ENCODE measurements at places on chromosomes 3 and 15. TPM values are rescaled to one million over a fixed set of nuclear protein-coding genes. Genes with fewer than 3 reads are reported as not detected.

GRCh38 chr3:125594125-125594524 lies 1.2 kb downstream of the OSBPL11 start:
- DNase-seq: no peak

DNA sequence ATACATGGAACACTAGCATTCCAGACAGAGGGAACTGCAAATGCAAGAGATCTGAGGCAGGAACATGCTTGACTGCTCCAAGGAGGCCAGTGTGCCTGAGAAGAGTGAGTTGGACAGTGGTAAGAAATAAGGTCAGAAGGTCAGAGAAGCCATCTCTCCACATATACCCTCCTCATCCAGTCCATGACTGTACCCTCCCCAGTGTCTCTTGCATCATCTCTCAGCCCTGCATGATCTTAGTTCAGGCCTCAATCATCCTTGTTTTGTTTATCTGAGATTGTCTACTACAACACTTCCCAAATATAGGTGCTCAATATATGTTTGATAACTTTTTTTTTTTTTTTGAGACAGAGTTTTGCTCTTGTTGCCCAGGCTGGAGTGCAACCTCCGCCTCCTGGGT lies 5.5 kb upstream of the RSL24D1 start:
- DNase-seq: no peak

DNA sequence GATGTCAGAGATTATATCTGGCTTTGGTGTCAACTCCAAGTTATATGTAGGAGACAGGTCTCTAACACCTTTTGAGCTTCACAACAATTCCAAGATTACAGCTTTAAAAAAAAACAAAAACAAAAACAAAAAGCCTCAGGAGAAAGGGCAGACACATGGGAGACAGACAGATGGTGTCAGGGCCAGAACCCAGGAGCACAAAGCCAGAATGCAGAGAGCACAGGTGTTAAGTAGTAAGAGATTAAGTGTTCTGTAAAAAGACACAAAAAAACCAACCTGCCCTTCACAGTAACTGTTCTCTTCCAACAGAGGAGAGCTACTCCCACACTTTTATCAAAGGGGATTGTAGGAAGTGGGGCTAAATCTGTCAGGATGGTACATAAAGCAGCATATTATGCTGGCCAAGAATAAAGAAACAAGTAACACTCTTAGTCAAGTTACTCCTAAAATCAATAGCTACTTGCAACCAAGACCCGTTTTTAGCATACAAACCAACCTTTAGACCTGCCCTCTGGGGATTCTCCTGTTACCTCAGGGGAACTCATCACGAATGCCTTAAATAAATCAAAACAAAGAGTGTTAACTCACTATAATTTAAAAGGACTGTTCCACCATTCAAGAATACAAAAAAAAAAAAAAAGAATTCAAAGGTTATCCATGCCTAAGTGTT lies 5.9 kb downstream of the CPEB1 start:
- DNase-seq: peak; percentile 37

DNA sequence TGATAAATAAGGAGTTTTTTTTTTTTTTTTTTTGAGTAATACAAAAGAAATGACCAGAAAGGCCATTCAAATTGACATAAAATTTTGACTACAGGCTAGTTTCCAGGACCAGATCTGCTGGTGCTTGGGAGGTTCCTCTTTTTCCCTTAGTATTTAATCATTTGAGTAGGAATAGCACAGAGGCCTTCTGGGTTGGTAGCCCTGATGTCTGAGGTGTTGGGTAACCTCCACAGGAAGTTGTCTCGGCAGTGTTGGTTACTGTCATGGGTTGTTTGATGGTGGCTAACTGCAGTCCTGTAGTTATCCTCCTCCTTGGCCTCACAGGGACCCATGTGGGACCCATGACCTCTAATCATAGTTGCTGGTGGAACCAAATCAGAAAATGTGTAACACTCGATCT lies 91.1 kb downstream of the USP13 start:
- no peak for DNase-seq

DNA sequence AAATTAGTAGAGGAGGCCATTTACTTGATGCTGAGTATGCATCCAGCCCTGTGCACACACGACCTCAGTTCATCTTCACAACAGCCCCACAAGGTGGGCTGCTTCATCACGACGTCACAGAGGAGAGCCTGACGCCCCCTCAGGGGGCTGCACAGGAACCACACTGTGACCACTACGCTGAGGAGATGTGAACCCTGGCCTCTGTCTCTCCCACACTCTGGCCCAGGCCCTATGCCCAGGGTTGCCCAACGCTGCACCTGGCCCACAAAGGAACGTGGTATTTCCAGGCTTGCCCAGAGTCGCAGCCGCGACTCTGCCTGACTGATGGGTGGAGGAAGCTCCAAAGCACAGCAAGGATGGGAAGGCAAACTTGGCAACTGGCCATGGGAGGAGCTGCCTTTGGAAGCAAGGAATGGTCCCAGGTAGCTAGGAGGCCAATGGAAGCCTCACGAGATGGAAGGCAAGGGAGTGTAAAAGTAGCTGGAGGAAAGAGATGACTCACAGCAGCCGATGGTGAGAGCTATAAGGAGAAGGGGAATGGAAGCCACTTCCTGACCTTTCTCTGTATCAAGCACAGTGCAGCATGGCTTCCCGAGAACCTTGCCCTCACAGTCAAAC lies 226.0 kb downstream of the KLF13 start:
- no peak for DNase-seq

GRCh38 chr3:71726146-71726545 lies 944 bp upstream of the EIF4E3 start:
- no peak for DNase-seq

DNA sequence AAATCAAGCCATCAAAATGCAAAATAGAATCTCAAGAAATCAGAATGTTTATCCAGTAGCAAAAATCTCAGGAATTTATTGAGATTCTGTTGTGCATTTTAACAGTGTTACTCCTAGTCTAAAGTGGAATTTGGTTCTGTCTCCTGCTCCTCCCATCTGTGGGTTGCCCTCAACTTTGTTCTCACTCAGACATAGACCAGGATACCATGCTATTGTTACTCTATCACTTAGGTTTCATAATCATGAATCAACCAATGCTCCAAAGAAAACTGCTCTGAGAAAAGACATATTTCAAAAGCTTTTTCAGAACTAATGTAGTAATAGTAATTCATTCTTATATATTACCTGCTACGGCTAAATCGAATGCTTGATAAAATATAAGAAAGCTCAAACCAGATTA lies 274.7 kb downstream of the RBMS3 start:
- no peak for DNase-seq

- DNase-seq: no peak
Observed at GRCh38 chr15:32125595-32125994, 95.3 kb downstream of the CHRNA7 start.

- no peak for DNase-seq
Observed at GRCh38 chr3:66565301-66565700, 64.5 kb upstream of the LRIG1 start.

The STRA6 gene
- 2.0 TPM for total RNA-seq

The DMXL2 gene
- total RNA-seq: 29.0 TPM

The THOC7 gene
- 55.2 TPM for total RNA-seq

The ETFA gene
- total RNA-seq: 90.1 TPM
